ENCODE measurements at places on chromosomes 2 and 18.

DNA sequence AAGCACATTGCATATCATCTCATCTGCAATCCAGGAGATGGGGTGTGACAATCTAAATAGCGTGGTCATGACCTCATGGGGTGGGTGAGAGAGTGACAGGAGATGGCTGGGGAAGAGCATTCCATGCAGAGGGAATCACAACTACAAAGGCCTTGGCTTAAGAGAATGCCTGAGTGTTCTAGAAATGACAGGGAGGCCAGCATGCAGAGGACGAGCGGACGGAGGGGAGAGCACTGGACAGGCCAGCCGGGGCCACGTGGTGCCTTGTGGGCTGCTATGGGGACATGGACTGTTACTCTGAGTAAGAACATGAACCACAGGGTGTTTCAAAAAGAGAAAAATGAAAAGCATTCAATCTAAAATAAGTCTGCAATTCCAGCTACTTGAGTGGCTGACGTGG is 117.9 kb upstream of the ODC1 start:
- DNase-seq = no peak

GRCh38 chr2:172639823-172640222 is 83.9 kb downstream of the PDK1 start:
- no peak for DNase-seq

- DNase-seq = no peak
Observed at GRCh38 chr2:197284956-197285355, 25.6 kb downstream of the ANKRD44 start.

DNA sequence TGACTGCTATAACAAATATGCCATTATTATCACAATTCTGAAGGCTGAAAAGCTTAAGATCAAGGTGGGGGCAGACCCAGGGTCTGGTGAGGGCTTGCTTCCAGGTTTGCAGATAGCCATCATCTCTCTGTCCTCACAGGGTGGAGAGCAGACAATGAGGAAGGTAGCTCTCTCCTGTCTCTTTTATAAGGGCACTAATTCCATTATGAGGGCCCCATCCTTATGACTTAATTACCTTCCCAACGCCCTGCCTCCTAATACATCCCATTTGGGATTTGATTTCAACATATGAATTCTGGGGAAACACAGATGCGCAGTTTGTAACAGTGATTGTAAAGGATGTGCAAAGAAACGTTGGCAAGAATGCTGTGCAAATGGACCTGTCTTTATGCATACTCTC is 44.8 kb downstream of the PARD3B start:
- DNase-seq = no peak

- no peak for DNase-seq
Observed at GRCh38 chr2:178928077-178928476, 120.9 kb upstream of the TTN start.

DNA sequence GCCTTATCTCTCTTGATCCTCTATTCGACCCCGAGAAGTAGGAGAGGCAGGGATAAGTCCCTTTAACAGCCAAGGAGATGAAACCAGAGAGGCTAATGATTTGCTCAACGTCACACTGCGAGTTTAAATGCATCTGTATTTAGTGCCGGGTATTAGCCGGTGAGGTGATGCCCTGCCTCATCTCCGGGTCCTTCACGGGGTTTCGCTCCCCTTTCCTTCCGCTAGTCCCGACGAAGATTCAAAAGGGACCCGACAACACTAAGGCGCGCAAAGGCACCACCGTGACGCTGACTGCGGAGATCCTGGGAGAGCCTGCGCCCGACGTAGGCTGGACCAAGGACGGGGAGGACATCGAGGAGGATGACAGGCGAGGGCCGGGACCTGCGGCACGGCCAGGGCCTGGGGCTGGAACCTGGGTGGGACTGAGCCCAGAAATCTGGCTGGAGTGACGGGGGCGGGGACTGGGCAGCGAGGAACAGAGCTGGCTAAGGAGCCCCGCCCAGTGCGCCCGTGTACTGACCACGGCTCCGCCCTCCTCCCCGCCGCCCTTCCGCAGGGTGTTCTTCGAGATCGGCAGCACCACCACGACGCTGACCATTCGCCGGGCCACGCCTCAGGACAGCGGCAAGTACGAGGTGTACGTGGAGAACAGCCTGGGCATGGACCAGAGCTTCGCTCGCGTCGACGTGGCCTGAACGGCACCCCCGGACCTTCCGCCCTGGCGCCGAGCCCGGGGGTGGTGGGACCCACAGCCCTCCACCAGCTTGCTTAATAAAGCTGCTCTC is 1.0 kb upstream of the GMPPA start:
- no peak for DNase-seq

DNA sequence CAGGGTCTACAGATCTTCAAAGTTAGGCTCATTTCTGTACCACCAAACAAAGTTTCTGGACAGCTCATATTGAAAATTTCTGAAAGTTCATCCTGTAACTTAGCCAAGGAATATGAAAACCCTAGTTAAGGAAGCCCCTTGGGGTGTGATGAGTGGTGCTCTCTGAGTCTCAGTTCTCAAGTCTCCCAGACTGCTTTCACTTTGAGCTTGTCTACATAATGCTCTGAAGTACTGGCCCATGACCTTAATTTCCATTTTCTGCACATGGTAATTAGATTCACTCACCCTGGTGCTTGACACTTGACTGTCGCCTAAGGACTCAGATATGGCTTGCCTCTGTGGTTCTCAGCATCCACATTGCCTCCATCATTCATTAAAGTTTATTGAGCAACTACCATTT is 51.7 kb upstream of the SATB2 start:
- no peak for DNase-seq

DNA sequence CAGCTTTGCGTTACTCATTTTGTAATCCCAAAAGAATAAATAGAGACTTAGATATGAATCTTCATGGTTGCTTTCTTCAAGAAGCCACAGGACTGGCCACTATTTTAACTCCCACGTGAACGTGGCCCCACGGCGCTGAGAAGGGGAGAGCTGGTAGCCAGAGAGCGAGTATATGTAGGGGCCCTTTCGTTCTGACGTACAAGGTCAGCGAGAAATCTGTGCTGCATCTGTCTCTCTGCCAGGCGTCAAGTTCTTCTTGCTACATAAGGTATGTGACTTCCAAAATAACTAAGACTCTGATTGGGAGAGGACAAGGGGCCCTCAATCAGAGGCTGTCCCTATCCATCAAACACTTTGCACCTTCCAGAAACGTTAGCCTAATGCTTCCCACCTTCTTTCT is 149.2 kb downstream of the PLEKHA3 start:
- DNase-seq = no peak

GRCh38 chr2:222926915-222927314 is 66.1 kb downstream of the ACSL3 start:
- DNase-seq = no peak

DNA sequence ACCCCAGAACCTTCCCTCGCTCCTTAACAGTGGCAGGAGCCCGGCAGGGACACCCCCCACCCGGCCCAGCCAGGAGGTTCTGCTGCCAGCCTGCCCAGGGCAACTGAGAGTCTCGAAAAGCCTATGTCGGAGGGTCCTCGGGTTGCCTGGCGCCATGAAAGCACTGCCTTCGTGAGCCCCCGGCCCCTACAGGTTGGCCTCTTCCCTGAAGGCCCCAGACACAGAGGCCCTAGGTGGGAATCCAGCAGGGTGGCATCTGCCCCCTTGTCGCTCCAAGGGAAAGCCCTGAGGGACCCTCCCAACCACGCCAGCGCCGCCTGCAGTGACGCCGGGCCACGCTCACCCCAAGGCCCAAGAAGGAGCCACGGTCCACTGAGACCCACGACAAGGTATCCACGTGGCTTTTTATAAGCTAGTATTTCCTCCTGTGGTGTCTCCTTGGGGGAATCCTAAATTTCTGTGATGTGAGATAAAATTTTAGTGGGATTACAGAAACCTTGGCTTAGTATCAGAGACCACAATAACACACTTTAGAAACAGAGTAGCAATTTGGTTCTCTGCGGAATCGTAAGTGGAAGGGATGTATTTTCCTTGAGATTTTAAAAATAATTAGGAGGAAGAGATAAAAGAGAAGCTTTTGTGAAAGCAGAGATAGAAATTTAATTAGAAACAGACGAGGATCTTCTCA is 138.9 kb downstream of the HDAC4 start:
- DNase-seq = no peak

DNA sequence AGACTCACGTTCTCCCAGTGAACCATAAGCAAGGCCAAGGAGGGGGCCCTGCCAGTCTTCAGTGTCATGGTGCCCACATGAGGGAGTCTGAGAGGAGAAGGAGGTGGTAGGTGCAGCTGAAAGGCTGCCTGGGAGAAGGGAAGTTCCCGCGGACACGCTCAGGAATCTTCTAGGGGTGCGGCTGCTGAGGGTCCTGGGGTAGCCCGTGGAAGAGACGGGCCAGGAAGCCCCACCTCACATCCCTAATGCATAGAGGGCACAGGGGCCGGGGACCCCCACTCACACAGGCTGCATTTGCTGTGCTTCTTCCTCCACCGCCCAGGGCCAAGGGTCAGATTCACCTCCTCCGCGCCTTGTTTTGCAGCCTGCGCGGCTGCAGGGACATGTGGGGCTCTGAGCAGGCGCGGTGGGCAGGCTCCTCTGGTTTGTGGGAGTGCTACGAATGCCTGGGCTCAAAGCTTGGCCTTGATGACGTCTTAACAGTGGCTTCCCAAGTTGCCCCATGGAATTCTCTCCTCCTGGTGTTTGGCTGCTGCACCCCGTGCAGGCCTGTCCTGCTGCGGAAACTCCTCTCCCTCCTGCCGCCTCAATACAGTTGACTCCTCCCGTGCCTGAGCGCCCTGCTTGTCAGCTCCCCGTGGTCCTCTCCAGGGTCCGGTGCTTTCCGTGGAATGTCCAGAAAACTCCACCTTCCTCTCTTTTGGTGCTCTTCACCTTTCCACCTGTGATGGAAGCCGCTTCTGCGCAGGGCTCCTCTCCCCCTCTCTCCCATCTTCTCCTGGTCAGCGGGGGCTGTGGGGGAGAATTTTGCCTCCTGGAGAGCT is 95.7 kb downstream of the VAPA start:
- DNase-seq = no peak

DNA sequence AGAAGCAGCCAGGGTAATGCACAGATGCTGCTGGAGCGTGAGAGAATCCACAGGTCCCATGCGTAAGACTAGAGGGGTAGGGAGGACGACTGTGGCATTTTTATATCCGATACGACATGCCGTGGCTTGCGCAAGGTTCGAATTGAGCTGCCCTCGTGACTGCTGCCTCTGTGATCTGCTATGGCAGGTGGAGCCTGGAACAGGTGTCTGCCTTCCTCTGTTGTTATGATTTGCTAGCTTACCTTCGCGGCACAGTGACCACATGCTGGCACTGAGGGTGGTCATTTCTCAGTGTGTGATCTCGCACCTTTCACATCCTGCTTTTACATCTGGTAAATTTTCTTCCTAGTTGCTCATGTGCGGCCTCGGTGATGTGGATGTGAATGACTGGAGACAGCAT is 240.2 kb downstream of the ALPK2 start:
- DNase-seq = no peak

GRCh38 chr18:49072524-49072934 is 121.8 kb upstream of the SMAD7 start:
- no peak for DNase-seq

DNA sequence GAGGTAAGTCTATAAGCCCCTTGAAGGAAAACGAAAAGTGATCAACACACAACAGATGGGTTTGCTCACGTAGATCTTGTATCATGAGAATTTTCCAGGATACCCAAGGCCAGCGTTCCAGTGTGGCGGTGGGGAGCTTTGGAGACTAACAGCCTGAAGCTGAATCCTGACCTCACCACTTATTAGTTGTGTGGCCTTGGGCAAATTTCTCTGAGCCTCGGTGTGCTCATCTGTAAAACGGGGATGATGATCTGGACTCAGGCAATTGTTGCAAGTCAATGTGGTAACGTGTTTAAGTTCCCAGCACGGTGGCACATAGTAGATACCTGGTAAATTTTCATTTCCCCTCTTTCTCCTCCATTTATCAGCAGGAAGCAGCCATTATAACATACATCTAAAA is 68.3 kb downstream of the VWA3B start:
- DNase-seq = no peak

DNA sequence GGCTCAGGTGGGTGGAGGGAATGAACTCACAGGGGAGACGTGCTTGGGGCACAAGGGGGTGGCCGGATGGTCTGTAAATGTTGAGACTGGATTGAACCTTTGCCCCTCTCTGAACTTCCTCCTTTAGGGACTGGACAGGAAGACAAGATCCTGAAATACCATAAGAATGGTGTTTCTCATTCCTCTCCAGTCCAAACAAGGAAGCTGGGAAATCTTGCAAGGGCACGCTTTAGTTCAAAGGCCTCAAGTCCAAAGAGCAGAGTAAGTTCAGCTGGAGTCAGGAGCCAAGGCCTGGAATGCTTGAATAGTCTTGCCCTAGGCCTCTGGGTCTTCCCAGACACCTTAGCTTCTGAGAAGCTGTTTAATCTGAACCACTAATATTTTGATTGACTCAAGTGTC is 52.4 kb upstream of the SIX3 start:
- DNase-seq = no peak

All from renal cortex interstitium (tissue), 15 donors.